ENCODE measurements at places on chromosomes 5 and 9. TPM values are rescaled to one million over a fixed set of nuclear protein-coding genes. Genes with fewer than 3 reads are reported as not detected.

GRCh38 chr5:152379331-152379730 lies 25.7 kb downstream of the NMUR2 start:
- no peak overlapping the region for H3K4me3 ChIP-seq
- H3K27ac ChIP-seq, result no peak overlapping the region

- H3K27me3 ChIP-seq, result no peaks in the 10 kb centered on the region
- H3K36me3 ChIP-seq, result no peaks in the 10 kb centered on the region
- no peak overlapping the region for H3K27ac ChIP-seq
- no peak overlapping the region for H3K4me3 ChIP-seq
These were observed 463.6 kb upstream of the DAP start for GRCh38 chr5:11224436-11225187.

Gene FIBCD1
- total RNA-seq, result 0.66 TPM

Gene ARSI
- total RNA-seq, result 23.0 TPM
